ENCODE measurements at places on chromosomes 7 and 10.

DNA sequence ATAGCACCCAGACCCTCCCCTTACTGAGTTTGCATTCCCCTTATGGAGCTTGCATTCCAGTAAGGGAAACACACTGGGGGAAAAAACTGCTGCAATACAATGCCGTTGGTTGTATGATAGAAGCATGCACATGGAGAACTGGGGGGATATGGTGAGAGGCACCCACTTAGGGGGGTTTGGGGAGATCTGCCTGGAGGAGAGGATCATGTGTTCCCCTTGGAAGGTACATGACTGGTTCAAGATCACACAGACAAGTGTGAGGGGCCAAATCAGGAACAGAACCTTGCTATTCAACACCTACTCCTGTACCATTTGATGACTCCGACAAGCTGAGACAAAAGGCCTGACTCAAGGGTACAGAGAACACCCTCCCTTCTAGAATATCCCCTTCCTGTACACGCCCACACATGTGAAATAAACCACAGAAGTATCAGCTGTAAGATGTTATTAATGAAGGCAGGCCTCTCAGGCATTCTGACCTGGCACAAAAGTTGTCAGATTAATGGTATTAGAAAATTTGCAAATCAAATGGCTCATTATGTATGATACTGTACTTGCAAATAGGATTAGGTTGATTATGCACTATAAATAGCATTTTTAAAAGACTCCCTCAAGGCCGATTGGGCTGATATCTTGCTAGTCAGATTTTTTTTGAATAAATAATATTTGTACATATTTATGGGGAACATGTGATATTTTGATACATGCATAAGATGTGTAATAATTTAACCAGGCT is 122.2 kb downstream of the NPY start:
- no peak for DNase-seq

GRCh38 chr10:96591946-96592345 is 5.1 kb upstream of the TM9SF3 start:
- no peak for DNase-seq

DNA sequence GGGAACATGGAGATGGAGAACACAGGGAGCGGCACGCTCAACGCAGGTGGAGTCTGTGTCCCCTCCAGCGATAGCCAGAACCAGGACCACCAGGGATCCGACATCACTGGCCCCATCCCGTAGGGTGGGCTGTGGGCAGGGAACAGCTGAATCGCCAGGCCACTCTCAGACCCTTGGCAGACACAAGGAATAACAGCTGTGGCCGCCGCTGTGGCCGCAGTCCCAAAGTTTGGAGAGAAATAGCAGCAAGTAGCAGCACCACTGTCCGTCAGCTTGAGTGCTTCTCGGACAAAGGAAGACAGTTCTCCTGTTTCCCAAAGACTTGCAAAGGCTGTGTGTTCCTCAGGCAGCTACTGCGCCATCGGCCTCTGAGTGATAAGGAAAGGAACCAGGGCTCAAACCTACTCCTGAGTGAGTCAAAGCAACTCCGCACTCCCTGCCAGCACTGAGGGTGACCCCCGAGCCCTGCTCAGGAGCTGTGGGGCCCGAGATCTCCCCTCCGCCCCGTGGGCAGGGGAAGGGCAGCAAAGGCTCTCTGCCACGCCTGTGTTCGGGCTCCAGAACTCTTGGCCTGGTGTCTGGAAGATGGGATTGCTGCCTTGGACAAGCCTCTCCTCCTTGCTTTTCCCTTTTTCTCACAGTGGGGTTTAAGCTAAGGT is 82.3 kb upstream of the FAM20C start:
- no peak for DNase-seq

DNA sequence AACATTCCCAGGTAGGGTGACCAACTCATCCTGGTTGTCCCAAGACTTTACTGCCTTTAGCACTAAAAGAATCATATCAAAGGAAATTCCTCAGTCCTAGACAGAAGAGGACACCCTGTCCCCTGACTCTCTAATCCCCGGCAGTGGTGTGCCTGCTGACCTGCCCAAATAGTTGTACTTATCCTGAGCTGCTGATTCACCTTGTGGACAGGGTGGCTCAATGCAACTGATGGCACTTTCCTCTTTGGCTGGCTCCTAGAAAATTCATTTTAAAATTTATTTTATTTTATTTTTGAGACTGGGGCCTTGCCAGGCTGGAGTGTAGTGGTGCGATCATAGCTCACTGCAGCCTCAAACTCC is 111.7 kb downstream of the JCAD start:
- no peak for DNase-seq

DNA sequence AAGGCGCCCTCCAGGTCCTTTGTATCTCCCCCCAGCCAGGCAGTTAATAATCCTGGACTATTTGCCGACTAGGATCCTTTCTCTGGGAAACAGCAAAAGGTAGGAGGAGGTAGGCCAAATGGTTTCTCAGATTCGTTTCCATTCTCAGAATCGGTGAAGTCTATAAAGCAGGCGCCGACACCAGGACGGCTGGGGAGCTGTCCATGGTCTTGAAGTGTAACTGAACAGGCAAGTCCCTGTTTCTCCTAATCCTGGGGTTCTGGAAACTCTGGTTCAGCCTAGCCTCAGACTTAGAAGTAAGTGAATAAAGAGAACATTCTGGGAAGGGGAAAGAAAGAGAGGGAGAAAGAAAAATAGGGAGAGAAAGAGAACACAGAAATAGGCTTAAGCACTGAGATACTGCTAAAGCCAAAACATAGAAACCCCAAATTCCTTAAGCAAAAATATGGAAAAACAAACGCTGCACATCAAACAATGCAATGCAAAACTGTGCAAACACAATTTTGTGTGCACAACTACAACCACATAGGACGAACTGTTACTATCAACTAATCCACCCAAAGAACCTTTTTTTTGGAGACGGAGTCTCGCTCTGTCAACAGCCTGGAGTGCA is 11.1 kb upstream of the INA start:
- DNase-seq: no peak

All from NCI-H1105 treated with DMSO at 0.1 percent for 48 hours (cell line).